ENCODE measurements at places on chromosomes 6 and 20.

- no peak for DNase-seq
Observed at GRCh38 chr6:5665173-5665572, 341.6 kb downstream of the NRN1 start.

GRCh38 chr6:43286980-43287716 lies 10.9 kb upstream of the SLC22A7 start:
- DNase-seq: no peak

DNA sequence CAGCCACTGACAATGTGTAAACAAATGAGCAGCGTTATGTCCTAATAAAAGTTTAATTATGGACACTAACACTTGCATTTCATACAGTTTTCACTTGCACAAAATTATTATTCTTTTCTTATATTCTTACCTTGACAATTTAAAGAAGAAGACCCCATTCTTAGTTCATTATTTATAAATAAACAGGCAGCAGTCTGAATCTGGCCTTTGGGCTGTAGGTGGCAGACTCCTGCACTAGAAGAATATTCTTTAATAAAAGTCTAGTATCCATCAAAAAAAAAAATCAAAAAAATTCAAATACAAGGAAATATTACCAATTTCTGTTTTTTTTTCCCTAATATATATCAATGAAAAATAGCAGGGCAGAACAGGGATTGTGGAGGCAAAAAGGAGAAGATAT lies 24.8 kb downstream of the PTCHD4 start:
- no peak for DNase-seq

DNA sequence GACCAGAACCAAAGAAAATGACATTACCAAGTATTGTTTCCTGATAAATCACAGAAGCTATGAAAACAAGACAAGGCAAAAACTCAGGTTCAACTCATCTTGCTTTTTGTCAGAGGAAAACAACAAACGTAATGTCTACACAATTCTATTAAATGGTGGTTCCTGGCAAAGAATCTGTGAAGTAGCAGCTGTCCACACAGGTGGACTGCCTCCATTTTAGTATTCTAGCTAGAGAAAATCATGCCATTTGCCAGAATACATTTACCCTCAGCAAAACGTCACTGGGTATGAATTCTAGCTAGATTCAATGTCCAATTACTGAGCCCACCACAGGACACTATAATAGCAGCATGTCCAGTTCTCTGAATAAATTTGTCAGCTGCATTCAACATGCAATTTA lies 125.4 kb downstream of the ADGRB3 start:
- DNase-seq: no peak

- DNase-seq: no peak
Observed at GRCh38 chr6:145798530-145798929, 16.1 kb downstream of the FBXO30 start.

DNA sequence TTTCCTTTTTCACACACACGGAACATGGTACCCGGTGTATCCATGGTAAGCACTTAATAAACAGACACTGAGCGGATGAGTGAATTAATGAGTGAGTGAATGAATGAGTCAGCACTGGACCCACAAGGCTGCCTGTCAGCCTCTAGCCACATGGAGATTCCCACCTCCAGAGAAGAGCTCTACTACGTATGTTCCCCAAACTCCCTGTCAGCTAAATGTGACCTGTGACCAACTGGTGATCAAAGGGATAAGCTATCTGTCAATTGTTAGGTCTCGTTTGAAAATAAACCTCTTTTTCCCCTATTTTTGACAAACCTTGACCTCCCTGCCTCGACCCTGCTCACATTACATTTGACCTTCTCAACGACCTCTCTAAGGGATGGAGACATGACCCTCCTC lies 24.5 kb upstream of the TAF8 start:
- no peak for DNase-seq

DNA sequence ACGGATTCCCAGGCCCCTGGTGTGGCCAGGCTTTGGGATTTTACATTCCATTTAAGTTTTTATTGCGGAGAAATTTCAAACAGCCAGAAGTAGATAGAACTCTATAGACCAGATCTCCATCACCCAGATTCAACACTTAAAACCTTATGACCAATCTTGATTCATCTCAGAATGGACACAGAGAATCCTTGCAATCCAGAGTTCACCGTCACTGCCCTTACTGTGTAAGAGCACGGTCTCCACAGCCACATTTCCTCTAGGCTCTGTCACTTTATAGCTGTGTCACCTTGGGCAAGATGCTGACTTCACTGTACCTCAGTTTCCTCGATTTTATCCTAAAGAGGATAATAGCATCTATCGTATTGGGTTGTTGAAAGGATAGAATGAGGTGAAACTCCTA lies 979 bp downstream of the ZNF133 start:
- DNase-seq: no peak

DNA sequence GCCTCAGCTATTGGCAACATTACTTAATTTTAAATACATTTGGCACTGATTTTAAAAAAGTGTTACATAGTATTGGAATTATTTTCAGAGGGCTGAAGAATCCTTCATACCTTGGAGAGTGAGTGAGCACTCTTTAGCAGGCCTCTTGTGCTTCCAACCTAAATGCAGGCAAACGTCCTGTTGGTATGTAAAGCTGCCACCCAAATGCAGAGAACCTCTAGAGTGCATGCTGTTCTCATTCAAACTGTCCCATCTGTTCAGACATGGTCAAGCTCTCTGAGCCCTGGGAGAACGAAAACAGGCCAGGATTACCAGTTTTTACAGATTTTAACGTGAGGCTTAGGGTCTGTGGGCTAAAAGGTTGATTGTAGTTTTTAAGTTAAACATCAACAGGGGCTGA lies 378.0 kb upstream of the FLRT3 start:
- no peak for DNase-seq

DNA sequence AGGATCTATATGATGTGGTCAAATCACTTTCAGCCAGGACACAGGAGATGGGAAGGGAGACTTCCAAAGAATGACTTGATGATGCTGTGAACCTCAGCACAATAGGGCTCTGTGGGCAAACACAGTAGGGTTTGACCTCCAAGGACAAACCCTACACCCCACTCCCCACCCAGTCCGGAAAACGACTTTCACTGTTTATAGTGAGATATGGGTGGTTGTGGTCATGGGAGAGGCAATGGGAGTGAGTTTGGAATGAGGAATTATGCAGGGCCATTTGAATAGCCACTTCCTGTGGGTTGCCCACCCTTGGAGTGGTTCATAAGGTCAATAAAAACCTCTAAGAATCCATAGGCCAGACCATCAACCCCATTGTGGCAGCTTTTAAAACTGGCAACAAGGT lies 38.4 kb upstream of the PRND start:
- no peak for DNase-seq

- no peak for DNase-seq
Observed at GRCh38 chr6:3557336-3557735, 100.5 kb upstream of the SLC22A23 start.

GRCh38 chr20:57260934-57261333 lies 5.5 kb downstream of the BMP7 start:
- DNase-seq: no peak

GRCh38 chr6:157151989-157152388 lies 171.3 kb downstream of the TMEM242 start:
- DNase-seq: peak; percentile 89

GRCh38 chr6:55913228-55914195 lies 38.1 kb upstream of the BMP5 start:
- no peak for DNase-seq

GRCh38 chr6:82906489-82906888 lies 159.2 kb downstream of the UBE3D start:
- DNase-seq: no peak

GRCh38 chr20:46708172-46708860 lies 1.1 kb upstream of the SLC2A10 start:
- DNase-seq: no peak

- no peak for DNase-seq
Observed at GRCh38 chr6:31405996-31406395, 2.6 kb downstream of the MICA start.

DNA sequence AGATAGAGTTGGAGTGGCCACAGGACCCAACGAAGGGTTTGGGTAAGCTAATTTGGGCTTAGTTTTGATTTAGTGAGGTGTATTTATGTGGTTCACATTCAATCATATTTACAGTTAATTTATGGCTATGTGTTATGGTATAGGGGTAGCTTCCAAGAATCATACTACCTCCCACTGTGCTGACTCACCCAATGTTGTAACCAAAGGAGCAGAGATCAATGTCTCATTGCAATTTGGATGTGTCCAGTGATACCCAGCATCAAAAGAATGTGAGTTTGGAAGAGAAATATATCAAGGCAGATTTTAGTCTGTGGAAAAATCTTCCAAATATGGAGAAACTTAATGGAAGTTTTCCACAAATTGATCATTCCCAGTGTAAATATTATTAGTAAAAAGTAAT lies 25.3 kb upstream of the SMIM8 start:
- no peak for DNase-seq

DNA sequence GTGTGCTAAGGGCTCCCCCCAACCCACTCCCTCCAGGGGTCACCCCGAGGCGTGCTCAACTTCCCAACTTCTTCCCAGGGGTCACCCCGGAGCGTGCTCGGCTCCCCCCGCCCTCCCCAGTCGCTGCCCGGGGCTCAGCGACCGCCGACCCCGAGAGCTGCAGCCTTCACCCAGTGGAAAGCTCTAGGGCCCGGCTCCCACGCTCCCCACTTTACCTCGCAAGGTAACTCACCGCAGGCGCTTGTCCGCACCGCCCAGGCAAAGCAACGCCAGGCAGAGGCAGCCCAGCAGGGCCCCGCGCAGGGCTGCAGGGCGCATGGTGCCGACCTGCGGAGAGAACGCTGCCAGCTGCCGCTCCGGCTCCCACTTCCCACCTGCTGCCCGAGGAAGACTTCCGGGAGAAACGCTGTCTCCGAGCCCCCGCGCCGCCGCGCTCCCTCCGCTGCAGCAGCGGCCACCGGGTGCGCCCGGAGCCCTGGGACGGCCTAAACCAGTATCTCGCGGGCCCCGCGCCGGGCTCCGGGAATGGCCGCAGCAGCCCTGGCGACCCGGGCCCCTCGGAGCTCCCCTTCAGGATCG lies 396 bp downstream of the RNASET2 start:
- DNase-seq: no peak

GRCh38 chr6:151263967-151264366 lies 24.2 kb downstream of the AKAP12 start:
- no peak for DNase-seq

DNA sequence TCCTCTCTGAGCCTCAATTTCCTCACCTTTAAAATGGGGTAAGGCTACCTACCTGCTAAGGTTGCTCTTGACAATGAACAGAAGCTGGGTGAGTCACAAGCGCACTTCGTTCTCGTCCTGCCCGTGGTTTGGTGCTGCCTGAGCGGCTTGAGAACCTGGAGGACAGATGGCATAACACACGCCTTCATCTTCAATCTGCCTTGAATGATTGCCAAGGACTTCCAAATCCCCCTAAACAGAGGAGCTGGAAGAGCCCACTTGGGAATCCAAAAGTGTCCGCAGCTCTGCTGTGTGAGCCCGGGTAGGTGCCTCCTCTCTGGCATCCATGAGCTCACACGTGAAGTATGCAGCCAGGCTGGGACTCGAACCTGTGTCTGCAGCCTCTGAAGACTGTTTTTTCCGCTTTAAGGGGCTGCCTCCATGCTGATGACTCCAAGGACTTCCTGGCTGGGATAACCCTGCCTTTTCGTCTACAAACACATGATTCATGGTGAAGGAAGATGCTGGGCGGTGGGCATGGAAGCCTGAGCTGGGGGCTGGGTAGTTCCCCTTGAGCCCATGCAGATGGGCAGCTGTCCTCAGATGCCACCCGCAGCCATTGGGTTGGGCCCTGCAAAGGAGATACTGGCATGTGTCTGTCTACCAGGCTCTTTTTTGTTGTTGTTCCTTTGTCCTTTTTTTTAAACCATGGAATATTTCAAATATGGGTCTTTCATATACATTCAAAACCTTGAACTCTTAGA lies 25.3 kb upstream of the CSNK2A1 start:
- DNase-seq: no peak

GRCh38 chr6:83479389-83479788 lies 32.9 kb upstream of the PRSS35 start:
- no peak for DNase-seq

DNA sequence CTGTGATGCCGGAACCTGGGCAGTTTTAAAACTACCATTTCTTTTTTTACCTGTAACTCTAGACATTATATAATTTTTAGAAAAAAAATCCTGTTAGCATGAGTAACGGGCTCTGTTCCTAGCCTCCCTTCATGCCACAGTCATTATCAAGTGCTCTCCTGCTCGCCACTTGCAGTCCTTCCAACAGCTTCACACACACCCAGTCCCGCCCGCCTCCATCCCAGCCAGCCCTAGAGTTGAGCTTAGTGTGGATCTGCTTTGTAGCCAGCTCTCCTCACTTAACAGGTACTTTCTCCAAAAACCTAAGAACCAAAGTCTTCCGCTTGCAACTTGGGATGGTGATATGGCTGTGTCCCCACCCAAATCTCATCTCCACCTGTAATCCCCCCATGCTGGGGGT lies 51.5 kb downstream of the EZR start:
- DNase-seq: no peak

GRCh38 chr6:89289710-89290109 lies 25.4 kb downstream of the GABRR2 start:
- no peak for DNase-seq

DNA sequence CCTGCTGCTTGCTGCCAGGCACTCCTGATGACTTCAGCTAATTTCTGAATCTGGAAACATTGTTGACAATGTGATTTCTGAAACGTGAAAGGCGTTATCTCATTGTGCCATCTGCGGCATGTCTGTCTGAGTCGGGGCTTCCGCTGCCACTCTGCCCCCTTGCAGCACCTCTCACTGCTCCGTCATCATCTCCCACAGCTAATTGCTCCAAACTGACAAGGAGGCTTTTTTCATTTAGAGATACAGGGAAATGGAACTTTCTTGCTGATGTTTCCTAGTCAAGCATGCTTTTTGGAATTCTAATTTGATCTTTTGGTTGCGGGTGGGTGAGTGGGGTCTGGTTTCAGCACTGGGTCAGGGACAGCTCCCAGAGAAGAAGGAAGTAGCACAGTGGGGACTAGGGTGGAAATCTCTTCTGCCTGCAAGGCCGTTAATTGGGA lies 233.5 kb downstream of the DHX35 start:
- DNase-seq: no peak

GRCh38 chr6:28523241-28523622 lies 2.4 kb upstream of the GPX5 start:
- DNase-seq: no peak

GRCh38 chr20:23193801-23194384 lies 107.8 kb upstream of the CD93 start:
- no peak for DNase-seq

- no peak for DNase-seq
Observed at GRCh38 chr6:62615366-62616015, 329.5 kb upstream of the KHDRBS2 start.

DNA sequence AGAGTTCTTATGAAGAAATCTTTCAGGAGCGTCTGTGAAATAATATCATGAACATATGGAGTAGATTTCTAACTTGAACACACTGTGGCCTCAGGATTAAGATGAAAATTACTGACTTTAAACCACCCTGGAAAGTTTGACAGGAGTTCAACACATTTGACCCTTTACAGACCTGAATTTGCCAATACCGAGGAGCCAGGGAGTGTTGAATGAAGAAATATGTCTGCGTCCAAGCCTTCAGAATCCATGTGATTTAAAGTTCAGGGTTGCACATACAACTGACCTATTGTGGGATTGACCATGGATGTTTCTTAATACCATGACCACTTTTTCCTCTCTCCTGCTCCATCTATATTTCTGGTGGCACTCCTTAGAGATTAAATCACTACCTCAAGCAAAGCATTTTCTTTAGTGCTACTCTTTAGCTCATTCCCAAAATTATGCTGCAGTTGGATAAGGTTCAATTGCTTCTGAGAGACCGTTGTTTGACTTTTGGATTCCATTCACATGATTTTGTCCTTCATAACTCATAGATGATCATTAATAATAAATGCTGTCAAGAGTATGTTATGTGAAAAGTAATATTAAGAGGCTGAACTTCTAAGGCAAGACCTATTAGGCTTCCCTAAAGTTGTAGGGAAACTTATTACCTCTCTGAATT lies 57.4 kb downstream of the PRL start:
- DNase-seq: no peak
